ENCODE measurements at places on chromosomes 7 and 10.

- DNase-seq: no peak
Observed at GRCh38 chr10:28627102-28627501, 50.2 kb upstream of the BAMBI start.

DNA sequence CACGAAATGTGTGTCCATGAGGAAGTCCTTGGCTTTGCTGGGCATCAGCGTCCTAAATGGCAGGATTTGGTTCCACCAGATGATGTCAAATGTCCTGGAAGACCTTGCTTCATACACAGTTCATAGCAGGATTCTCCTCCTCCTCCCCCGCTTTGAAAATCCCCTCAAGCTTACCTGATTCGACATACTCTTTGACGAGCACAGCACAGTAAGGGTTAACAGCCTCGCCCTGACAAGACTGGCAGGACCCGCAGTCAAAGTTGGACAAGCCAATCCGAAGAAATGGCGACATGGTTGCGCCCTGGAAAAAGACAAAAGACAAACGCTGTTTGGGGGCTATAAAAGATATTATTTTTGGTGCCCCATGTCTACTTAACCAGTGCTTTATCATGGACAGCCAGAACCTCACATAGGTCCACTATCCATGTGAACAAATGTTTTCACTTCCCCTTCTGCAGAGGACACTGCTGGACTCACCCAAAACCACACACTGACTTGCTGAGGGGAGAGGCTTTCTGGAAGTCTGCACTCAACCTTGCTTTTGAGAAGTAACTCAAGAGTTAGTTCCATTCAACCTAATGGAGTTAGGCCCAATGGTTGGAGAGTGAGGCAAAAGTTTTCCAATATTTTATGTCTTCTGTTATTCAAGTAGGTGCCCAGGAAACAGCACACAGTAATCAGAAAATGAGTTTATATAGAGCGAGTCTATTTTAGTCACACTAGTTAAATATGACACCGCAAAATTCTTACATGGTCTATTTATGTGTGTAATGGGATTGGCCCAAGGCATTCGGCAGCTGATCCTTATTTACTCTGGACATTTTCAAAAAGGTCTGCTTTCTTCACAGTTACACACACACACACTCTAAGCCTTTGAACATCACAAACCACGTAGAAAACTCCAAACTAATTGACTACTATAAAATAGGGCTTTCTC lies 65.0 kb downstream of the PRKCQ start:
- no peak for DNase-seq

- DNase-seq: no peak
Observed at GRCh38 chr7:14236834-14237233, 247.4 kb upstream of the ETV1 start.

- DNase-seq: no peak
Observed at GRCh38 chr7:112212571-112212970, 6.1 kb downstream of the ZNF277 start.

DNA sequence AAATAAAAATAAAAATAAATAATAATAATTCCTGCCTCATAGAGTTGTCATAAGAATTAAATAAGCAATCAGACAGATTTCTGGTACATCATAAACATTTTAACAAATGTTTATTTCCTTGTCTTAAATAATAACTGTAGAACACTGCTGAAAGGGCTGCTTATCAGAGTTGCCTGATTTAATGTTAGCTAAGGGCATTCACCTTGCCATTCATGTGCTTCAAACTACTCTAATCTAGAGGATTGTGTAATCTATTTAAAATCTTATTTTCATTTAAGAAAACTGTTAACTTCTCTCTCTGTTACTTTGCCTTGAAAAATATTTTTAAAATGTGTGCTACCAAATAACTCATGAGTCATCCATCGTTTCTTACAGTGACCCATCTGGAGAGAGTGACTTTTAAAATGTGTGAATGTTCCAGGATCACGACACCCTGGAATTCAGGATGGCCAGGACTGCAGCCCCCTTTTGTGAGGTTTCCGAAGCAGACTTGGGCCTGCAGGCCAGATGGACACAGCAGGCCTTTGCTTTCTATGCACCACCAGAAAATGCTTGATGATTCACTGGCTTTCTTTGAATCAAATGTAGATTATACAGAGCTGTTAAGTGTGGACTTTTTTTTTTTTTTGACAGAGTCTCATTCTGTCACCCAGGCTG lies 109.1 kb upstream of the TNS3 start:
- no peak for DNase-seq

GRCh38 chr7:48718731-48719378 lies 205.5 kb upstream of the CDC14C start:
- DNase-seq: no peak

DNA sequence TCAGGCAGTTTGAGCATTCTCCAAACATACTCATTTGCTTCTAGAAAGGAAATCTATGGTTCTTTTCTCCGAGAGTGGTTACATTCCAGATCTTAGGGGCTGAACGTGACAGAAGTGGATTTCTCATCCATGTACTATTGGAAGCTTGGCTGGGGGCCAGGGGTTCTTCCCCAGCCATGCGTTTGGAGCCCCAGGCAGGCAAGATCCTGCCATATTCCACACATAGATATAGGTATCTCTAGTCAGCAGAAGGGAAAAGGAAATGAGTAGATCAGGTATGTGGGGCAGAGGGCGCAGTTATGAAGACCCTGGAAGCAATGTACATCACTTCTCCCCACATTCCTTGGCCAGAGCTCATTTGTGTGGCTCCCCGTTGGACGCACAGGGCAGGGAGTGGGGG lies 299.8 kb downstream of the CCDC3 start:
- DNase-seq: no peak

DNA sequence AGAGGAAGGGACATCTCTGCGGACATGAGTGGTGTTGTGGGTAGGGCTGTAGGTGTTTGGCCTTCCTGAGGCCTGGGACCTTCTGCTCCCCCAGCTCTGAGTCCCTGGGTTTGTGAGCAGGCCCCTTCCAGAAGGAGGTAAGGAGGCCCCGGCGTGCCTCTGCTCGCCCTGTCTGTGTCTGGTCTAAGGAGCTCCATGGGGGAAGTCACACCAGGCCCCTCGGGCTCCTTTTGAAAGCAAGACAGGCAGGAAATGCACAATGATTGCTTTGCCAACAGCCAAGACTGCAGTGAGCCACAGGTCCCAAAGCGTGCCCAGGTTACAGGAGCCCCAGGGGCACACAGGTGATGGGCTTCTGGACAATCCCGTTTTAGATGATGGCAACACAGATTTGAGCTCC lies 89.5 kb downstream of the FAM53B start:
- peak; percentile 29 for DNase-seq

GRCh38 chr7:133202942-133203341 lies 49.9 kb upstream of the EXOC4 start:
- no peak for DNase-seq

GRCh38 chr10:49395741-49396665 lies at the start of gene DRGX:
Gene DRGX, minus strand, starts transcription at chr10:49396089. Its CDS starts 649 bp downstream, at chr10:49395440.
- DNase-seq: no peak

GRCh38 chr10:120770496-120770895 lies 80.7 kb upstream of the WDR11 start:
- no peak for DNase-seq

DNA sequence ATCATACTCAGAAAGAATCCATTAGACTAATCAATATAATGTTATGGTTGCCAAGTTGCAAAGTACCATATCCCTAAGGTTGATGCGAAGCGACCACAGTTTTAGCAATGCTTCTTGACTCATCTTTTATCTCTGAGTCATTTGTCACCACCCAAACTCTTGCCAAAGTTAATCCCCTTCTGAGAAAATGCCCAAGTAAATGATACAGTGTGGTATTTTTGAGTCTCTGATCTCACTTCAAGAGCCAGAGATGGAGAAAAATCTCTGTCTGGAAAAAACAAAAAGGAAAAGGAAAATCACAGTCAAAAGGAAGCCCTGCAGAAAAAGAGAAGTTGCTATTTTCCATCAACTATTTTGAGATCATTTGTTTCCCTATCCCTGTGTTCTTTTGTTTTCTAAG lies 26.7 kb upstream of the OTUD1 start:
- DNase-seq: peak; percentile 7

GRCh38 chr7:153638821-153639435 lies 413.3 kb upstream of the DPP6 start:
- no peak for DNase-seq

DNA sequence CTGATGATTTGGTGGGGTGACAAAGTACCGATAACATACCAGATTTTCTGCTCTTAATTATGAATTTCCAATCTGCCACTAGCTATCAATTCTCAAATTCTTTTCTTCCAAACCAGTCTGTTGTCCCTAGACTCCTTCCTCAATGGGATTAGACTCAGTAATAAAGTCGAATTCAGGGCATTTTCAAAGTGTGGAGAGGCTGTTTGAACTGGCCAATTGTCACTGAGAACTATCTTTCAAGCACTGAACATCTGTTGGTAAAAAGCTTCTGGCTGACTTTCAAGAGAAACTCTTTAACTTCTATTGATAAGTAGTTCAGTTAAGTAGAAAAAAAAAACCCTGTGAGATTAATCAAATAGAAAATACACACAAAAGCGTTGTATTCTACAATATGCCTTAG lies 108.9 kb downstream of the SAMD9 start:
- DNase-seq: no peak

DNA sequence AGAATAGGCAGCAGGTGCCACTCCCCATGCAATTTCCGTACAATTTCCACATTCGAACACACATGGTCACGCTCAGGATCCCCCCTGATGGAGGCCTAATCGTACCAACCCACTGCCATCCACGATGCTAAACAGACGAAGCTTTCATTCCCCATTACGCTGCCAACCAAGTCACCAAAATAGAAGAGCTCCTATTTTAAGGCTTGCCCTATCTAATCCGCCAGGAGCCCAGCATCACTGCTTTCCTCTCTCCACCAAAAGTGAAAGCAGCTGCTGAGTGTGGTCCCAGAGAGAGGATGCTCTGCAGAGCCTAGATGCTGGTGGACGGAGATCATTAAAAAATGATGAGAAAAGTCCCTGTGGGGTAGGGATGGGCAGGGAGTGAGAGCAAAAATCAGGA lies 43.3 kb downstream of the HSPA12A start:
- no peak for DNase-seq

GRCh38 chr7:28981161-28981465 lies 23.0 kb upstream of the TRIL start:
- no peak for DNase-seq

GRCh38 chr7:82567841-82568240 lies 124.3 kb upstream of the CACNA2D1 start:
- DNase-seq: no peak

GRCh38 chr10:101040851-101041250 lies 9.8 kb downstream of the SFXN3 start:
- DNase-seq: no peak

DNA sequence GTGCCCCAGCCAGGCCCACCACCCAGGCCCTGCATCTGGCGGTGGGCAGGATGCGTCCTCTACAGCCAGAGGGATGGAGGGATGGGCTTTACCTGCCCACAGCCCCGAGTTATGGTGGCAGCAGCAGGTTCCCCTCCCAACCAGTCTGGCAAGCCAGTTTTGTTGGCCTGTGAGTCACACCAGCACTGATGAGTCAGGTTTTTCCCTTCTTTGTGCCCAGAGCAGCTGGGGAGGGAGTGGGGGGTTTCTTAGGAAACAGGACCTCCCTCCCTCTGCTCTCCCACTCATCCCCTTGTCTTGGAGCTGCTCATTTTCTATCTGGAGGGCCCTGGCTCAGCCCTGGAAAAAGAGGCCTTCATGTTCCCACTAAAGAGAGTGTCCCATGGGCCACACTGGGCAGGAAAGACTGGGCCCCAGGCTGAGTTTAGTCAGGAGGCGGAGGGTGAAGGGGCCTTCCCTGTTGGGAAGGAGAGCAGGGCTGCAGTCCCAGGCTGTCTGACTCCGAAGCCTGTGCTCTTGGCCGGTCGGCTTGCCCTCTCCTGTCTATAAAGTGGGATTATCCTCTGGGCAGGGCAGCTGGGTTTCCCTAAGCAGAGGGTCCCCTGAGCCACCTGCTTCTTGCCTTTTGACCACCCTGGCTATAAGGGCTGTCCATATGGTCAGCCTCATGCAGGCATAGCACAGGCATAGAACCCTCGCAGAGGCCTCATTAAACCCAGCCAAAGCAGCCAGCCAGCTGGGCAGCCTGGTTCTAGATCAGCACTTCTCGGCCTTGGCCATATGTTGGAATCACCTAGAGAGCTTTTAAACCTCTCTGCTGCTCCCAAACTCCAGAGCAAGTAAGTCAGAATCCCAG lies 30.2 kb upstream of the ANKRD2 start:
- DNase-seq: no peak

DNA sequence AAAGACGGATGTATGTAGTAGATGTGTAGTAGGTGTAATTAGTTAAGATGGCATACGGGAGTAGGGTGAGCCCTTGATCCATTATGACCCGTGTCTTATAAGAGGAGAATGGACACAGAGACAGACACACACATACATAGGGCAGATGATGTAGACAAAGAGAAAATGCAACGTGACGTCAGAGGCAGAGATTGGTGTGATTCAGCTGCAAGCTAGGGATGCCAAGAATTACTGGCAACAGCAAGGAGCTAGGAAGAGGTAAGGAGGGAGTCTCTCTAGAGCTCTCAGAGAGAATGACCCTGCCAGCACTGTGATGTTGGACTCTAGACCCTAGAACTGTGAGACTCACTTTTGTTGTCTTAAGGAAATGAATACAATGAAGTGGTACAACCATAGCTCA lies 247.0 kb upstream of the HABP2 start:
- no peak for DNase-seq

- no peak for DNase-seq
Observed at GRCh38 chr10:32338262-32338661, 8.7 kb downstream of the EPC1 start.

- DNase-seq: no peak
Observed at GRCh38 chr10:21899736-21900135, 103.8 kb downstream of the DNAJC1 start.

DNA sequence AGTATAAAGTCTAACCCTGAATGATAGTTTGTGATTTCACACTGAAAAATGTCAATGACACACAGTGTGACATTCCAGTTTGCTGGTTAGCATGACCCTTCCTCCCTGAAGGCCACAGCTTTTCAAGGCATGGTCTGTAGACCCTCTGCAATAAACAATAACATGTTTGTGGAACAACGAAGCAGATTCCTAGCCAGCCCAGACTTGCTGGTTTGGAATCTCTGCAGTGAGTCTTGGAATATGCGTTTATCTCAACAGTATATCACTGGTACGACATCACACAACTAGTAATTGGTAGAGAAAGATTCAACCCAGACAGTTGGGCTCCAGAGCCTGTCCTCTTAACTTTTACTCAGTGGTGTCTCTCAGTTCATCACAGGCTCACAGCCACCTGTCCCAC lies 23.7 kb upstream of the DUSP5 start:
- DNase-seq: no peak

GRCh38 chr7:84450772-84451171 lies 256.2 kb upstream of the SEMA3A start:
- DNase-seq: no peak

- DNase-seq: peak; percentile 76
Observed at GRCh38 chr7:50264908-50265307, 39.6 kb upstream of the IKZF1 start.

DNA sequence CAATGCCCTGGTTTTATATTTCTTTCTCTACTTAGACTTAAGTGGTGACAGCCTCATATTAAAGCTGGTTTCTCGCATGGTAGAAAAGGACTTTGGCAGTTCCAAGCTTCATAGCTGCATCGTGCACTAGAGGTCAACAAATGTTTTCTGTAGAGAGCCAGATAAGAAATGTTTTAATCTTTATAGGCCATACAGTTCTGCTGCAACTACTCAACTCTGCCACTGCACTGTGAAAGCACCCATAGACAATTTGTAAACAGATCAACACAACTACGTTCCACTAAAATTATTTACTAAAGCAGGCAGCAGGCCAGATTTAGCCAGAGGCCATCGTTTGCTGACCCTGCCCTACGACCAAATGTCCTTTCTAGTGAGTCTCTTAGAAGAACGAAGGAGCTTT lies 36.7 kb downstream of the CSGALNACT2 start:
- no peak for DNase-seq

GRCh38 chr10:94125856-94126255 lies 132.1 kb downstream of the PLCE1 start:
- DNase-seq: no peak

- DNase-seq: peak; percentile 6
Observed at GRCh38 chr7:66631471-66631870, 2.8 kb downstream of the KCTD7 start.

All from CD4-positive, alpha-beta T cell treated with Interleukin-2 at 100 ng/mL for 4 hours (primary cell).